Amniotic stem cell (primary cell): ENCODE measurements at places on chromosomes 1 and 21.

- DNase-seq, result no peak
Measured at GRCh38 chr1:37177230-37177864, 143.0 kb upstream of the GRIK3 start.

DNA sequence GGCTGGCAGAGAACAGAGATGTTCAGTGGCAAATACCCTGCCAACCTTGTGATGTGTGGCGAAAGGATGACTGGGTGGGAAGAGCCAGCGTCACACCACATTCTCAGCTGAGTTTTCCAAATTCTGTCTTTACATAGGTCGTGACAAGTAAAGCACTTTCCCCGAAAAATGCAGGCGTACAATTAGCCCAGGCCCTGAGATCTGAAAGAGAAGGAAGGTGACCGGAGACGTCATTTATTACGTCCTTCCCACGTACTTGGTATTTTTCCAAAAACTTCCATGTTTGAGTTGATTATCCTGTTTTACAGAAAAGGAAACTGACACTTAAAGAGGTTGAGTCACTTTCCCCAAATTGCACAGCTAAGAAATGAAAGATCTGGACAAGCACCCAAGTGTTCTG, 413.3 kb downstream of the PRDM2 start:
- DNase-seq, result no peak

GRCh38 chr1:213905344-213905743, 82.4 kb upstream of the PROX1 start:
- DNase-seq, result no peak

GRCh38 chr1:84410328-84411095, 12.2 kb downstream of the DNASE2B start:
- DNase-seq, result no peak
